ENCODE measurements at places on chromosomes 4 and X. TPM values are rescaled to one million over a fixed set of nuclear protein-coding genes. Genes with fewer than 3 reads are reported as not detected.
A peak's percentile ranks its signal among the peaks of the same experiment; 100 is the strongest.

GRCh38 chr4:78754872-78755271 is 21.3 kb upstream of the BMP2K start:
- no peak overlapping the region for H3K27ac ChIP-seq
- H3K27me3 ChIP-seq: no peaks in the 10 kb centered on the region
- H3K36me3 ChIP-seq: no peaks in the 10 kb centered on the region
- no peak overlapping the region for H3K4me3 ChIP-seq
- DNase-seq: no peak

GRCh38 chrX:41604177-41604576 is 84.6 kb upstream of the GPR34 start:
- no peak overlapping the region for H3K27ac ChIP-seq
- H3K36me3 ChIP-seq: no peaks in the 10 kb centered on the region
- DNase-seq: no peak
- H3K27me3 ChIP-seq: no peaks in the 10 kb centered on the region
- no peak overlapping the region for H3K4me3 ChIP-seq
- H3K4me1 ChIP-seq: no peaks in the 10 kb centered on the region

RHOXF2B gene
- total RNA-seq: not detected

DNA sequence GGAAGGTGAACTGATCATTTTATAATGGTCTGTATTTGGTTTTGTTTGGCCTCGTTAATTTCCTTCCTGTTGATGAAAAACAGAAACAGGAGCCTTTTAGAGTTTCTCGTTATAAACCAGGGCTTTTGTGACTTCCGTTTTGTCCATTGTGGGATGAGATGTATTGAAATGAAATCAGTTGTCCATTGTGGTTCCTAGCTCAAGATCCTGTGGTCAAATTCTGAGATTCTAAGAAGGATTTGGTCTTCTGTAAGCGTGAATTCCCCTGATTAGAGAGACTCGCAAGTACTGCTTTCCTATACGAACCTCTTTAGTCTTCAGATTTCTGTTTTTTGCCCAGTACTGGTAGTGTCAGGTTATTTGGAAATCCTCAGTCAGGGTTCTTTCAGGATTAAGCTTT is 101.7 kb downstream of the RAPGEF2 start:
- DNase-seq: no peak
- H3K27me3 ChIP-seq: no peaks in the 10 kb centered on the region
- H3K27ac ChIP-seq: no peak overlapping the region
- H3K4me1 ChIP-seq: peaks cover 14% of the 10 kb centered on the region
- no peaks in the 10 kb centered on the region for H3K36me3 ChIP-seq
- H3K4me3 ChIP-seq: no peak overlapping the region

DNA sequence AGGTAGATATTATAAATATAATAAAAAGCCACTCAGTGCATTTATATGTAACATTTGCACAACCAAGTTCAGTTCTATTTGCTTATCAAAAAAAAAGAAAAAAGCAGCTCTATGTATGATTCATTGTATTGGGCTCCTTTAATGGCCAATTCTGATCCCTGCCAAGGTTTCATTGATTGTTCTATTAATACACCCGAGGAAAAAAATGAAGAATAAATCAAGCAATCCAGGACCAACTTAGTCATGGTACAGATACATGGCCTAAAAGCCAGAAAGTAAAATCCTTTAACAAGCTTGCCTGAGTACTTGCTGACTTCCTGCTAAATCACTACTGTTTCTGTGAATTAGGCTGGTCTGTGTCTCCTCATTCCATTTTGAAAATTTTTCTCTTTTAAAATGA is 77.6 kb upstream of the PCDH7 start:
- H3K27ac ChIP-seq: no peak overlapping the region
- no peaks in the 10 kb centered on the region for H3K4me1 ChIP-seq
- H3K4me3 ChIP-seq: no peak overlapping the region

- peak overlapping the region; percentile 14 for H3K27ac ChIP-seq
- no peaks in the 10 kb centered on the region for H3K4me1 ChIP-seq
- H3K27me3 ChIP-seq: no peaks in the 10 kb centered on the region
- H3K4me3 ChIP-seq: no peak overlapping the region
These were observed 67.0 kb downstream of the FAM13A start for GRCh38 chr4:88989990-88990389.

- no peaks in the 10 kb centered on the region for H3K36me3 ChIP-seq
- no peak overlapping the region for H3K27ac ChIP-seq
- H3K27me3 ChIP-seq: no peaks in the 10 kb centered on the region
- DNase-seq: no peak
- H3K4me3 ChIP-seq: no peak overlapping the region
These were observed 201.1 kb upstream of the BCOR start for GRCh38 chrX:40298572-40299479.

GLRB gene
- 8.6 TPM for total RNA-seq

GRCh38 chrX:149513825-149514428 is 8.8 kb upstream of the IDS start:
- no peaks in the 10 kb centered on the region for H3K36me3 ChIP-seq
- no peak overlapping the region for H3K27ac ChIP-seq
- no peak overlapping the region for H3K4me3 ChIP-seq

DNA sequence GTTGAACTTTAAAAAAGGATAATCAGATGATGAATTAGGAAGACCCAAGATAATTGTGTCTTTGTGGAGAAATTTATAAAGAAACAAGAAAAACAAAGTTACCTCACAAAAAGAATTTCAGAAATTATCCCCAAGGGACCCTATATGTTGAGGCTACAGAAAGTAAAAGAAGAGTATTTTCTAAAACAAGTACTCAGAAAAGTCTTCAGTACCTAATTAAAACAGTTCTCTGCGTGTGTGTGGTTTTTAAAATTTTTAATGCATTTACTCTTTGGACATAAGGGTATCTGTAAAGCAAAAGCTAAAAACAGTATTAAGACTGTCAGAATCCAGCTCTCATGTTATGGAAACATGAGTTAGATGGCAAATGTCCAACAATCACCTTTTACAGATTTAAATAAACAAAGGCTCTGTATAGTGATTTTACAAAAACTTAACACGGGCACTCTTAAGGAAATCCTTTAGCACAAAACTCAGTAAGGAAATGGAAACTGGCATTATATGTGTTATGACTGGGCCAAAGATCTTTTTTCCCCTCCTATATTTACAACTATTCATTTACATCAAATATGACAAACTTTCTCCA is 187.5 kb downstream of the NSUN7 start:
- no peaks in the 10 kb centered on the region for H3K27me3 ChIP-seq
- no peak overlapping the region for H3K4me3 ChIP-seq
- no peaks in the 10 kb centered on the region for H3K36me3 ChIP-seq
- peaks cover 24% of the 10 kb centered on the region for H3K4me1 ChIP-seq
- no peak for DNase-seq

GRCh38 chrX:129945131-129945530 is 37.3 kb upstream of the BCORL1 start:
- no peak overlapping the region for H3K4me3 ChIP-seq
- H3K27ac ChIP-seq: no peak overlapping the region
- no peaks in the 10 kb centered on the region for H3K27me3 ChIP-seq
- no peaks in the 10 kb centered on the region for H3K4me1 ChIP-seq
- DNase-seq: no peak
- H3K36me3 ChIP-seq: no peaks in the 10 kb centered on the region

ANK2 gene
- 141 TPM for total RNA-seq

RAB39B gene
- 0.54 TPM for total RNA-seq

PRR32 gene
- total RNA-seq: not detected

DNA sequence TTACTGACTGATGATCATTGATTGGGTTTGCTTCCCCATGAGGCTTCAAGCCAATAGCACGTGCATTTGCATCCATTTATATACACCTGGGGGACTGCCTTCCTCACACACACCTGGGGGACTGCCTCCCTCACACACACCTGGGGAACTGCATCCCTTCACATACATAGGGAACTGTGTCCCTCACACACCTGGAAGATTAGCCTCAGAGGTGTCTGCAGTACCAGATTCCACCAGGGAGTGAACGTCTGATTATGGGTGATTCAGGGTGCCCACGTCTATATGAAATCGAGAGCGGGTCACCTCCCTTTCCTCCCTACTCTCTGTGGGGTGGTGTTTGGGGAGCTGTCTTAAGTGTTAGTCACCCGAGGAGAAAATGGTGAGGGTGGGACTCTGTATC is 16.9 kb downstream of the CD99 start:
- H3K36me3 ChIP-seq: peaks cover 16% of the 10 kb centered on the region
- H3K4me1 ChIP-seq: peaks cover 97% of the 10 kb centered on the region
- H3K4me3 ChIP-seq: no peak overlapping the region
- no peak for DNase-seq
- no peaks in the 10 kb centered on the region for H3K27me3 ChIP-seq
- peak overlapping the region; percentile 32 for H3K27ac ChIP-seq

GRCh38 chr4:165418073-165418472 is 39.3 kb downstream of the CPE start:
- no peak for DNase-seq
- no peaks in the 10 kb centered on the region for H3K4me1 ChIP-seq
- no peak overlapping the region for H3K4me3 ChIP-seq
- no peaks in the 10 kb centered on the region for H3K27me3 ChIP-seq
- no peaks in the 10 kb centered on the region for H3K36me3 ChIP-seq

- H3K4me3 ChIP-seq: no peak overlapping the region
- H3K27me3 ChIP-seq: no peaks in the 10 kb centered on the region
- no peaks in the 10 kb centered on the region for H3K4me1 ChIP-seq
- H3K36me3 ChIP-seq: no peaks in the 10 kb centered on the region
- no peak for DNase-seq
These were observed 32.4 kb downstream of the SAT1 start for GRCh38 chrX:23815376-23815775.

GRCh38 chrX:42567268-42567667 is 210.7 kb downstream of the PPP1R2C start:
- no peaks in the 10 kb centered on the region for H3K27me3 ChIP-seq
- H3K4me3 ChIP-seq: no peak overlapping the region
- no peaks in the 10 kb centered on the region for H3K36me3 ChIP-seq

PDE6B gene
- 5.4 TPM for total RNA-seq

DCHS2 gene
- total RNA-seq: 13.8 TPM

DNA sequence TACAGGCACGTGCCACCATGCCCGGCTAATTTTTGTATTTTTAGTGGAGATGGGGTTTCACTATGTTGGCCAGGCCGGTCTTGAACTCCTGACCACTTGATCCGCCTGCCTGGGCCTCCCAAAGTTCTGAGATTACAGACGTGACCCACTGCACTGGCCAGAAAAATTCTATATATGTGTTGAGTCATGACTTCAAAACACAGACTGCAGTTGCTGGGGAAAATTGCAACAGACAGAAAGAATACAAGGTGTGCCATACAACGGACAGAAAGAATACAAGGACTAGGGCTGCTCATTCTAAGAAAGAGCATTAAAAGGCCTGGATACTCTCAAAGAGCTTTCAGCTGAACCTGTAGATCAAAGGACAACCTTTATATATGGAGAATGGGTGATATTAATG is 109.6 kb upstream of the ACSL4 start:
- no peaks in the 10 kb centered on the region for H3K4me1 ChIP-seq
- no peak for DNase-seq
- no peaks in the 10 kb centered on the region for H3K36me3 ChIP-seq

NEUROG2 gene
- total RNA-seq: not detected

DNA sequence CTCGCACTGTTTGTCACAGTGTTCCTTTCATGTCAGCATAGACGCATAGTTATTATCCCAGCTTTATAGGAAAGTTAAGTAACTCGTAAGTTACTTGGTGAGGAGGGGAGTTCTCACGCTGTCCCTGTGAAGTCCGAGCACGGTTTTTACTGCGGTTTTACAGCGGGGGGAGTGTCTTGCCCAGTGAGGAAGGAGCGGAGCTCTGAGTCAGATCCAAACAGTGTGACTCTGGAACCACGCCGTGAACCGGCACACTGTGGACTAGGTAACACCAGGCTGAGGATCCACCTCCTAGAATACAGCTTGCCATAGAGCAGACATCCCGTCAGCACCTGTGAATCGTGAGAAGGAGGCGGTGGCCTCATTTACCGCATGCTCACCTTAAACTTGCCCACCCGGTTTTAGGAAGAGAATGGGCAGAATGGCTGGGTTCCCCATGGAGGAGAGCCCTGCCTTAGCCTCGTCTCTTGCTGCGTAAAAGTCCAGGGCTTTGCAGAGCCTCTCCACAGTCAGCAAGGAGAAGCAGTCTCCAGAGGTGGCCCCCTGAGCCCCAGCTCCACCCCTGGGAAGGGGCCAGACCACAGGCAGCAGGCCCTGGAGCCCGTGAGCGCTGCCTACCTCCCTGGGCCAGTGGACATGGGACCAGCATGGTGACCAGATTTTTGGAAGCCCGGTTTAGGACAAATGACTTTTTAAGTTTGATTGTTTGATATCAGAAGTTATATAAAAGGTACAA is 40.2 kb upstream of the HGFAC start:
- H3K36me3 ChIP-seq: no peaks in the 10 kb centered on the region
- H3K27ac ChIP-seq: no peak overlapping the region
- no peak overlapping the region for H3K4me3 ChIP-seq
- no peaks in the 10 kb centered on the region for H3K27me3 ChIP-seq
- H3K4me1 ChIP-seq: no peaks in the 10 kb centered on the region

GRCh38 chr4:108355186-108355901 is 186.6 kb upstream of the LEF1 start:
- no peaks in the 10 kb centered on the region for H3K4me1 ChIP-seq
- H3K4me3 ChIP-seq: no peak overlapping the region
- H3K36me3 ChIP-seq: no peaks in the 10 kb centered on the region
- H3K27ac ChIP-seq: no peak overlapping the region
- H3K27me3 ChIP-seq: no peaks in the 10 kb centered on the region

MPP1 gene
- total RNA-seq: 24.6 TPM

DNA sequence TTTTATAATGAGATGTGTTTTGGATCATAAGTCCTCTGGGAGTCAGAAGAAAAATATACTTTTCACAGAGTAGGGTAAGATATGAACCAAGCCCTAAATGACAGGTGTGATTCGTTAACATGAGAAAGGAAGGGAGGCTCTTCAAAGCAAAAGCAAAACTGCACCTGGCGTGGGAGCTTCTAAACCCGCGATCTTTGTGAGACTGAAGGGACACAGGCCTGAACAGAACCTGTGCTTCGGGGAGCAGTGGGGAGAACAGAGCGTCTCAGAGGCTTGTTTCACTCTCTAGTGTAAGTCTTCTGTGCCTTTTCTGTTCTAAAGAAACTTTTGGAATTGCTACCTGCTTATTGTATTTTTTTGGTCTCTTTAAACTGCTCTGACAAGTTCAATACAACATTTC is 30.2 kb upstream of the CYP4V2 start:
- no peaks in the 10 kb centered on the region for H3K27me3 ChIP-seq
- no peak overlapping the region for H3K4me3 ChIP-seq
- H3K36me3 ChIP-seq: no peaks in the 10 kb centered on the region
- no peak overlapping the region for H3K27ac ChIP-seq
- H3K4me1 ChIP-seq: no peaks in the 10 kb centered on the region

GRCh38 chrX:137031517-137032340 is 2.1 kb downstream of the GPR101 start:
- peaks cover 7% of the 10 kb centered on the region for H3K27me3 ChIP-seq
- DNase-seq: no peak
- no peaks in the 10 kb centered on the region for H3K36me3 ChIP-seq

DNA sequence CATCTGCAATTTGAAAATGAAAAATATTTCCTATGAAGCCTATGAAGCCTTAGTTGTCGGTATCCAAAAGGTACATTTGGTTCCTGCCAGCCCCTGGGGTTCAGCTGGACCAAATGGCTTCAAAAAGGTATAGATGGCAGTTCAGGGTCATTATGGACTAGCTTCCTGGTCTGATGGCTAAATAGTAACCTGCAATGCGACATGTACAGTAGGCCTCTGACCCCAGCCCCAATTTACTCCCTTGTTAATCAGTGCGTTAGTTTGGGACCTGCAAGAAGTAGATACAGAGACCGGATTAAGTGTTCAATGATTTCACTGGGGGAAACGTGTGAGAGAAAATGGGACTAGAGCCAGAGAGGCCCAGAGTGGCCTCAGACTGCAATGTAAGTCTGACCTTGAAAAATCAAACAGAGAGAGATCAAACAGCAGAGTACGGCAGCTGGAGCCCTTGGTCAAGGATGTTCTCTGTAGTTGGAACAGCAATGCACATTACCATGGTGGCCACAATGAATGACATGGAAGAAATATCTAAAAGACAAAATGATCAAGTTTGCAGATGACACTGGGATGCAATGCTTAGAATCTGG is 115.0 kb upstream of the MBNL3 start:
- no peak overlapping the region for H3K4me3 ChIP-seq
- DNase-seq: no peak
- no peak overlapping the region for H3K27ac ChIP-seq
- no peaks in the 10 kb centered on the region for H3K27me3 ChIP-seq
- H3K36me3 ChIP-seq: no peaks in the 10 kb centered on the region

Measured in sigmoid colon (tissue), 7 donors.